ENCODE measurements at places on chromosomes 16 and 17.
A peak's percentile ranks its signal among the peaks of the same experiment; 100 is the strongest.

DNA sequence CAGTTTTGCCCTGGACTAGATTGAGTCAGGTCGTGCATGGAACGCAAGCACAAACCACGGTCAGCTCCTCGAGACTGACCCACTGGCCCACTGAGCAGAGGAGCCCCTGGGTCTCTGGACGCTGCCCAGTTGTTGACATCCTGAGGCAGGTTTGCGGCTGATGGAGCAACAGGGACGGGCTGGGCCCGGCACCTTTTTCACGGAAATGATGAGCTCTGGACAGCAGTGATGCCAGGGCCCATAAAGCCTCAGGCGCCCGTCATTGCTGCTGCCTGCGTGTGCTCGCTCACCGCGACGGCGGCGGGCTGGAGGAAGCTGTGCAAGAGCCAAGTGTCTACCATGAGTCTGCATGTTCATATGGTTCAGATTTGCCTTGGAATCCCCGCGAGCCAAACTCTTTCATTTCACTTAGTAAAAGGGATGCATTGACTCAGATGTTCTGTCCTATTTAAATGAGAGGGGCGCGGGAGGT lies 30.8 kb upstream of the CRISPLD2 start:
- DNase-seq, result no peak

GRCh38 chr17:81039096-81039495 lies 4.1 kb downstream of the BAIAP2 start:
- DNase-seq, result no peak

DNA sequence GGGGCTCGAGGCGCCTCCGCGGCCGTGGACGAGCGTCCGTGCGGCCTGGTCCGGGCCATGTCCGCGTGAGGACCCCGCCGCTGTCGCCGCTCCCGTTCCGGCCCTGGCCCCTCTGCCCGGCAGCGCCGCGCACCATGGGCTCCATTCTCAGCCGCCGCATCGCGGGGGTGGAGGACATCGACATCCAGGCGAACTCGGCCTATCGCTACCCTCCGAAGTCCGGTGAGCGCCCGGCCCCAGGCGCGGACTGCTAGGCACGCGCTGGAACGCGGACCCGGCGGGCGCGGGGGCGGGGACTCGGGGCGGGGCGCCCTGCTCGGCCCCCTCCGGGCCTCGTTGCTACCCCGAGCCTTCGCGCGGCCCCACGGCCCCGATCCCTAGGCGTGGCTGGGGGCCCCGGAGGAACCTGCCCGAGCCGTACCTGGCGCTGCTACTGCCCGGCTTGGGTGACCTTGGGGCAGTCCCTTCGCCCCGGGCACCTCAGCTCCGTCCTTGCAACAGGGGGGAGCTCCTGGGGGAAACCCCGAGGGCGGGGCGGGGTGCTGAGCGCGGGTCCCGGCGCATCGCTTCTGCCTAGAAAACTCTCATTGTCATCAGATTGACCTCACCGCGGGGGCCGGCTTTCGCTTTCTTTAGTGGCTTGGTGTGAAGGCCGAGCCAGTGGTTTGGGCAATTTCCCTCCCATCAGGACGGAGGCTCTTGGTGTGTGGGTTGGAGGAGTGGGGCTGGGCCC lies 367 bp downstream of the MGRN1 start:
- DNase-seq, result peak; percentile 15

- DNase-seq, result no peak
Measured at GRCh38 chr16:50227665-50228064, 38.7 kb upstream of the ADCY7 start.

DNA sequence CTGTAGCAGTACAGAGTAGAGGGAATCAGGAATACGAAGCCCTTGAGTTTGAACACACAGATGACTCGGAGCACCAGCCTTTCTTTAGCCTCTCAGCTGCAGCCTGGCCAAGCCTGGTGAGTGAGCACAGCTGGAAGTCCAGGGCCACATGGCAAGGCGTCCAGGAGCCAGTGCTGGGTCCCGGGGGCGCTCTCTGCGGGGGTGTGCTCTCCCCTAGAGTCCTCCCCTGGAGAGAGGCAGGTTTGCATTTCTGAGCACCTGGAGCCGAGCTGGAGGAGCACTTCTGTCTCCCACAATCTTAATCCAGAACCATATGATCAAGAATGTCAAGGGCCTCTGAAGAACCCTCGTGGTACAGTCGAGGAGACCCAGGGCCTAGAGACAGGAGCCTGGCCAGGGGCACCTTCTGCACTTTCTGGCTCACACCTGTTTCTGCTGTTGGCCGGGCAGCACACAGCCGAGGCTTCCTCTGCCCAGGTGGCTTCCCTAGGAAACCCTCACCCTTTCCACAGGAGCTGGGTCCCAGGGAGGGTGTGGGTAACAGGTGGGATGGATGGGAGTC lies 78.3 kb downstream of the PLD6 start:
- DNase-seq, result no peak

DNA sequence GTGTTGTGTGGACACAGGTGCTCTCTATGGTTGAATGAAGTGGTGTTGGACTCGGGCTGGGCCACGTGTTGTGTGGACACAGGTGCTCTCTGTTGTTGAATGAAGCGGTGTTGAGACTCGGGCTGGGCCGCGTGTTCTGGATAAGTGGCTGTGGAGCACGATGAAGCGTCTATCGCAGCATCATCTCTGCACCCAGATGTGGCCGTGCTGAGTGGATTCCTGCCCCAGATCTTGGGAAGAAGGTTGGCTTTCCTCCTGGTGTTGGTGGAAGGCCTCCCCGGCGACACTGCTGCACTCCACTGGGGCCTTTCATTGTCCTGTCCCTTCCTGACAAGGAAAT lies 69.1 kb downstream of the RPTOR start:
- DNase-seq, result no peak

DNA sequence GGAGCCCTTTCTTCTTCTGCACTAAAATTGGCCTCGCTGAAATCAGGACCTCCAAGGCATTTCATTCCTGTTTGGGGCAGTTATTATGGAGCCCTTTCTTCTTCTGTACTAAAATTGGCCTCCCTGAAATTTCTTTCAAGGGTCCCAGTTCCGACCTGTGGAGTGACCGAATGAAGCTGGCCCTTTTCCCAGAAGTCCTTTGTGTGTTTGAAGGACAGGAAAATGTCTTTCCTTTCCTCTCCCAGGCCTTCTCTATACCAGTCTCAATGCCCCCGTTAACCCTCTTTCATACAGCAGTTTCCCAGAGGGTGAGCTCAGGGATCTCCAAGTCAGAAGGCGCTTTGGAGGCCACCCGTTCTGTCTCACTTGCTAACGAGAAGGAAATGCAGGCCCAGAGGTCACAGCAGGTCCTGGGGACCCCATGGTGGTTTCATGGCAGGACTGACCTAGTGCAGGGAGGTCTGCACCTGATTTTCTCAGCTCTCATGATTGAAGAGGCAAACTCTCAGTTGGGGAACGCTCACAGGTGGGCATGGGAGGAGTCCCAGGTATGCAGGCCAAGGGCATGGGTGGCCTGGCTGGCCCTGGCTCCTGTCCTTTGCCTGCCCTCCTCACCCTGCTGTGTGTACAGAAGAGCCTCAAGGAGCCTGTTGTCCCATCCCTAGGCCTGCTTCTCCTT lies 37.1 kb upstream of the DOC2B start:
- DNase-seq, result no peak

- DNase-seq, result no peak
Measured at GRCh38 chr17:28521311-28522085, 15.3 kb downstream of the FOXN1 start.

- peak; percentile 38 for DNase-seq
Measured at GRCh38 chr16:46853713-46854443, 22.9 kb upstream of the C16orf87 start.

DNA sequence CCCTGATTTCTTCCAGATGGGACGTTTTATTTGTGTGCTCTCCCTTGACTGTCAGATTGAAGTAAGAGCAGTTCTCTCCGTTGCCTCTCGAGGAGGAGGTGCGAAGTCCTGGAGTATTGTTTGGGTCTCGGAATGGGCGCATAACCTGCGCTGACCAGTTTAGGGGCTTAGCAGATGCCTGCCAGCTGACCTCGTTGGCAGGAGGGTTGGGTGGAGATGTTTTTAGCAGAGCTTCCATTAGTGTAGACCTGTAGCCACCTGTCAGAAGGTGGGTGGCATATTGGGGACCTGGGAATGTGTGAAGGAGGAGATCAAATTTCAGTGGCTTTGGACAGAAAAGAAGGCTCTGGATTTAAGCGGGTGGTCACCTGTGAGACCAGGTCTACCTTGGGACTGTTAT lies 3.6 kb downstream of the RASD1 start:
- DNase-seq, result no peak

DNA sequence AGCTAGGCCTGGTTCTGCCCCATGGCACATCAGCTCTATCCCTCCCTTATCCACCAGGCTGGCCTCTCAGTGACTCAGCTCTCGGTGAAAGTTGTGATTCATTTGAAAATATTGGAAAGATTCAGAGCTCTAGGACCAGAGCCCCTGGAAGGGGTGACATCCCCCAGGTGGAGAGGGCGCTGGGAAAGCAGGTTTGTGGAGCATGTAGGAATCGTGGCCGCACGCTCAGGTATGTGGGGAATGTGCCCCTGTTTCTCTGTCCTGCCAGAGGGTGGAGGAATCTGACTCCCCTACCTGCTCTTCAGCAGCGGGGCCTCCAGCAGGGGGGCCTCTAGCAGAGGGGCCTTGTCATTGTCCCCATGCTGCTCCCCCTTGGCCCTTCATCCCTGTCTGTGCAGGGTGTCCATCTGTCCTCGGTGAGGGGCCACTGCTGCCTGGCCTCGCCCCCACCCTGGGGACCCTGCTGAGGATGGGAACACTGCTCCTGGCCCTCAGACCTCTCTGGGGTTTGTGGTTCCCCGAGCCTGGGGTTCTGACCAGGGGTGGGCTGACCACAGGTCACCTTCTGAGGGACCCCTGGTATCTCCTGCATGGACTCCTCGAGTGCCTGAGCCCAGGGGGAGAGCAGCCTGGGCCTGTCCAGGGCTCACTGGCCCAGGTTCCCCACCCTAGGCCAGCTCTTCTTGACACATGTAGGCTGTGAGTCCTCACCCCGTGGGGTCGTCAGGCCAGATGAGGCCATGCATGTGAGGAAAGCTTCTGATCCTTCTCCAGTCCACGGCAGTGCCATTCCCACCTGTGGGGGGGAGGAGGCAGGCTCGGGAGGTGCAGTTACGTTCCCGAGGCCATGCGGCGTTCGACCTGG lies 47.5 kb downstream of the NT5M start:
- no peak for DNase-seq
